ENCODE measurements at places on chromosomes 12 and 14.

GRCh38 chr12:25491396-25492325, 61.4 kb downstream of the LMNTD1 start:
- no peak for DNase-seq

GRCh38 chr12:114272605-114273004, 133.3 kb downstream of the TBX5 start:
- DNase-seq = no peak

DNA sequence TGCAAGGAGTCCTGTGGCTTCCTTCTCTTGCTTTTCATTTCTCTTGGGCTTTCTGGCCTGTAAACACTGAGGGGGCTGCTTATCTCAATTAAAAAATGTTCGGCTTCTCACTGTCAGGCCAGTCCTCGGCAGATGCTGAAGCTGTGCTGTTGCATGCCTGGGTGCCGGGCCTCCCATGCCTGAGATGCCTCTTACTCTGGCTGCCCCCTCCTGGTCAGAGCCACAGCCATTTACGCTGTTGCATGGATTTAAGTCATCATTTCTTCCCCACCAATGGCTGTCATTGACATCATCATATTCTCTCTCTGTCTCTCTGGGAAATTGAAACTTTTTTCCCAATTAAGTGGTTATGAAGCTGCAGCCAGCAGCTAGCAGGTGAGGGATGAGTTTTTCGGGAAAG, 53.7 kb downstream of the FOXN4 start:
- DNase-seq = no peak

DNA sequence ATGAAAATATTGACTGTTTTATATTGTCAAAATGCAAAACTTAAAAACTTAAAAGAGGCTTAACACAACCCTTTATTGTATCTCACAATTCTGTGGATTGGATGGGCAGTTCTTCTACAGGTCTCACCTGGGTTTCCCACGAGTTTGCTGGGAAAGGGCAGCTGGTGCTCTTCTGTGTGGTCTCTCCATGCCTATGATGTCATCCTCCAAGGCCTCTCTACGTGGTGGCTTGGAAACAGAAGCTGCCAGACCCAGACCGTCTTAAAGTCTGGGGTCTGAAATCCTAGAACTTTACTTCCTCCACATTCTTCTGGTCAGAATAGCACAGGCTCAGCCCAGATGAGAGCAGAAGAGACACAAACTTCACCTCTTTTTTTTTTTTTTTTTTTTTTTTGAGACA, 36.5 kb upstream of the KICS2 start:
- no peak for DNase-seq

- DNase-seq = no peak
Measured at GRCh38 chr12:71070416-71071128, 87.2 kb downstream of the TSPAN8 start.

GRCh38 chr12:107437954-107438353, 247.6 kb upstream of the PWP1 start:
- DNase-seq = no peak

- DNase-seq = peak; percentile 94
Measured at GRCh38 chr12:16347391-16348298, at the start of gene MGST1. Gene MGST1, plus strand, starts transcription at chr12:16347645. Its CDS starts 6,608 bp downstream, at chr12:16354253.

All from upper lobe of right lung (tissue), 1 donor.